Pancreas (tissue), 10 donors: ENCODE measurements at places on chromosomes 2 and 18. TPM values are rescaled to one million over a fixed set of nuclear protein-coding genes. Genes with fewer than 3 reads are reported as not detected.
A peak's percentile ranks its signal among the peaks of the same experiment; 100 is the strongest.

GRCh38 chr2:233407771-233408181, 53.5 kb downstream of the DGKD start:
- DNase-seq, result no peak
- no peaks in the 10 kb centered on the region for H3K36me3 ChIP-seq
- no peak overlapping the region for H3K27ac ChIP-seq
- no peaks in the 10 kb centered on the region for H3K27me3 ChIP-seq
- H3K4me3 ChIP-seq, result no peak overlapping the region

PAIP2B gene
- total RNA-seq, result 49.2 TPM

DNA sequence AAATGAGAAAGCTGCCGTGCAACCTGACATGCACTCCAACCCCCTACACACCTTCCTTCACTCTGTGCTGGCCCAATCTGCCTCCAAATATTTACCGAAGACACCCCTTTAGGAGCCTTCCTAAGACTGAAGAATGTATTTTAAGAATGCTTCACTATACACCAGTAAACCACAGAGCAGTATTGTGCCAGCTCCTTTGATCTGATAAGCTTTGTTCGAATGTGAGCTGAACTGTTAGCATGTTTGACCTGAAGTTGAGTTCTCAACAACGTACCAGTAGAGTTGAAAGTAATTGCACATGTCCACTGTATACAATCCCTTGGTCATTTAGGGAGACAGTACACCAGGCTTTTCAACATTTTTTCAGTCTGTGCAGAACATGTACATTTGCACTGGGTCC, 259.2 kb downstream of the TGIF1 start:
- H3K36me3 ChIP-seq, result no peaks in the 10 kb centered on the region
- H3K4me3 ChIP-seq, result no peak overlapping the region
- H3K4me1 ChIP-seq, result peaks cover 7% of the 10 kb centered on the region

CNRIP1 gene
- 1.0 TPM for total RNA-seq

MC4R gene
- total RNA-seq, result not detected

DNA sequence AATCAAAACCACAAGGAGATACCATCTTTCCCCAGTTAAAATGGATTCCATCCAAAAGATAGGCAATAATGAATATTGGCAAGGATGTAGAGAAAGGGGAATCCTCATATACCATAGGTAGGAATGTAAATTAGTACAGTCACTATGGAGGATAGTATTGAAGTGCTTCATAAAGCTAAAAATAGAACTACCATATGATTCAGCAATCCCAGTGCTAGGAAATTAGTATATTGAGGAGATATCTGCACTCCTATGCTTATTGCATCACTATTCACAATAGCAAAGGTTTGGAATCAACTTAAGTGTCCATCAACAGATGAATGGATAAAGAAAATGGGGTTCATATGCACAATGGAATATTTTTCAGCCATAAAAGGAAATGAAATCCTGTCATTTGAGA, 251.2 kb downstream of the ZNF804A start:
- no peaks in the 10 kb centered on the region for H3K36me3 ChIP-seq
- no peak overlapping the region for H3K4me3 ChIP-seq
- DNase-seq, result no peak
- no peaks in the 10 kb centered on the region for H3K4me1 ChIP-seq

DNA sequence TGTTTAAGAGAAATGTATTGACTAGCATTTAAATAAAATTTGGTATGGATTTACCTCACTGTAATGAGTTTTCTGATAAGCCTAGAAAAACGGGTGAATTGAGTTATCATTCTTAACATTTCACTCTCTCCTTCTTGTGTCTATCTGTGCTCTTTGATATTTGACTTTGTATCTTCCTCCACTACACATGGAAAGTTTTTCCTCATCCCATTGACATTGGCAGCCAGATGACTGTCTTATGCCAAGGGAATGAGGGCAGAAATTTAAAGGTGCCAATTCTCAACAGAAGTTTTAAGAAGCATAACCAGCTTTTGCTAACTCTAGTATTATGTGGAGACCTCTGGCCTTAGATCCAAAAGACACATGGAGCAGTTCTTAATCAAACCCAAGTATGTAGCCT, 376.6 kb downstream of the DSEL start:
- no peak overlapping the region for H3K4me3 ChIP-seq
- DNase-seq, result no peak
- no peak overlapping the region for H3K27ac ChIP-seq
- H3K27me3 ChIP-seq, result no peaks in the 10 kb centered on the region
- H3K36me3 ChIP-seq, result no peaks in the 10 kb centered on the region
- H3K4me1 ChIP-seq, result no peaks in the 10 kb centered on the region

TMEM17 gene
- 2.8 TPM for total RNA-seq

DNA sequence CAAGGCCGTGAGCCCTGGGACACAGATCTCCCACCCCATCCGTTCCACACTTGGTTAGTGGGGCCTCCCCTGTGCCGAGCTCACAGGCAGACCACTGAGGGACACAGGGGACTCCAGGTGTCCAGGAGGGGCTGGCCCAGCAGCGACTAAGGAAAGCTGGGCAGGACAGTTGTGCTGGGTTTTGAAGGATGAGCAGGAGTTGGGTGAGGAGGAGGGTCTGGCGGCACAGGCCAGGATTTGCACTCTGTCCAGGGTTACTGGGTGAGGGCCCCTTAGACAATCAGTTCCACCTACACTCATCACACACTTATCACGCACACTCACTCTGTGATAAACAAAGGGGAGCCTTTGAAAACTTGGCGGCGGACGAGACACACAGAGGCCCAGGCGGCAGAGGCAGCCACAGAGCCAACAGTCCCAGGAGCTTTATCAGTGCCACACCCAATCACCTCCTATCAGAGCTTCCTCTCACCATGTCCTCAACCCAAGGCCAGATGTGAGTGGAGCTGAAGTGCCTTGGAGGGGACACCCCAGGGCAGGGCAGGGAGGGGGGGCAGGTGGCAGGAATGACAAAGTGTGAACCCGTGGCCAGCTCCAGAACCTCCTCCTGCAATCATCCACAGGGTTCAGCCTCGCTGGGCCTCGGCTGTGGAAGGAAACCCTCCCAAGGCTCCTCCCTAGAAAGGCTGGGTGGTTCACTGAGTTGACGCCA, 26.6 kb downstream of the BIN1 start:
- H3K4me3 ChIP-seq, result no peak overlapping the region
- H3K36me3 ChIP-seq, result no peaks in the 10 kb centered on the region
- no peaks in the 10 kb centered on the region for H3K27me3 ChIP-seq
- H3K4me1 ChIP-seq, result no peaks in the 10 kb centered on the region
- DNase-seq, result no peak

ANKRD62 gene
- 2.8 TPM for total RNA-seq

- no peak overlapping the region for H3K27ac ChIP-seq
- no peak for DNase-seq
- no peaks in the 10 kb centered on the region for H3K4me1 ChIP-seq
Measured at GRCh38 chr18:2551425-2551824, 19.9 kb downstream of the METTL4 start.

- H3K4me3 ChIP-seq, result peak overlapping the region; percentile 69
- peaks cover 20% of the 10 kb centered on the region for H3K4me1 ChIP-seq
- no peaks in the 10 kb centered on the region for H3K36me3 ChIP-seq
- no peaks in the 10 kb centered on the region for H3K27me3 ChIP-seq
- no peak overlapping the region for H3K27ac ChIP-seq
Measured at GRCh38 chr2:37232131-37232933, 874 bp downstream of the NDUFAF7 start.

DNA sequence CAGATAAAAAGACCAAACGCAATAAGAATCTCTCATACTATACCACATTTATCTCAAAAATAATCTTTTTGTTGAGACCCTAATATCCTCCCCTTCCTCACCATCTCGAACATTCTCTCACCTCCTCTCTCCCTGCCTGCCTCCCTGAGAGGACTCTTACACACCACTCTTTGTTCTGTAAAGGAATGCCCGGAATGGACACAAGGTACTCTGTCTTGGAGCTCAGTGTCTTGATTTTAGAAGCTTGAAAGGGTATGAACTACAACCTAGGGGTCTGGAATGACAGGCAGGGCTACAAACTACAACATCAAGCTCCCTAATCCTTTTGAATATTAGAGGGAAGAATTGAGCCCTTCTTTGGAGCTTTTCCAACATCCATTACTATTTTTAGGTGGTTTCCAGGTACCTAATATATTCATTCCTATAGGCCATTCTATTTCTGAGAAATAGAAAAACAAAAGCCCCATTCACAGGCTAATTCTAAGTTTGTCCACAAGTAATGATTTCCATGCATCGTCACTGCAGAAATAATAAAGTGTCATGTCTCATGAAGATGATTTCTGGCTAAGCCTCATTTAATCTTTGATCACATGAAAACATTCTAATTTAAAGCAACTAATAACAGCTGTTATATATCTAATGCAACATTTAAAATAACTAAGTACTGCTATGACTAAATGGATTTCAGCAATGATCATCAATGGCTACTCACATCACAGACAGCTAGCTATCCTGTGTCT, 60.6 kb downstream of the LRP2 start:
- no peak for DNase-seq
- H3K4me1 ChIP-seq, result no peaks in the 10 kb centered on the region
- H3K27me3 ChIP-seq, result no peaks in the 10 kb centered on the region

LONRF2 gene
- total RNA-seq, result 7.1 TPM

GRCh38 chr2:227154986-227155774, 8.8 kb downstream of the COL4A4 start:
- no peak for DNase-seq
- no peaks in the 10 kb centered on the region for H3K27me3 ChIP-seq
- no peak overlapping the region for H3K27ac ChIP-seq
- no peak overlapping the region for H3K4me3 ChIP-seq
- no peaks in the 10 kb centered on the region for H3K4me1 ChIP-seq

NMS gene
- total RNA-seq, result not detected

- H3K36me3 ChIP-seq, result no peaks in the 10 kb centered on the region
- H3K4me3 ChIP-seq, result no peak overlapping the region
- H3K27me3 ChIP-seq, result no peaks in the 10 kb centered on the region
- H3K27ac ChIP-seq, result no peak overlapping the region
- DNase-seq, result no peak
- H3K4me1 ChIP-seq, result no peaks in the 10 kb centered on the region
Measured at GRCh38 chr2:73208258-73208657, 5.8 kb upstream of the SMYD5 start.

ABCG5 gene
- not detected for total RNA-seq

NDC80 gene
- 0.23 TPM for total RNA-seq

GRCh38 chr2:166091439-166091838, 36.4 kb downstream of the SCN1A start:
- no peaks in the 10 kb centered on the region for H3K4me1 ChIP-seq
- no peak for DNase-seq
- H3K4me3 ChIP-seq, result no peak overlapping the region
- H3K27me3 ChIP-seq, result no peaks in the 10 kb centered on the region

THAP4 gene
- 24.6 TPM for total RNA-seq

UNC50 gene
- 14.5 TPM for total RNA-seq

- no peak overlapping the region for H3K4me3 ChIP-seq
- H3K36me3 ChIP-seq, result no peaks in the 10 kb centered on the region
- no peak overlapping the region for H3K27ac ChIP-seq
Measured at GRCh38 chr2:38720613-38721241, 30.4 kb downstream of the SRSF7 start.

DNA sequence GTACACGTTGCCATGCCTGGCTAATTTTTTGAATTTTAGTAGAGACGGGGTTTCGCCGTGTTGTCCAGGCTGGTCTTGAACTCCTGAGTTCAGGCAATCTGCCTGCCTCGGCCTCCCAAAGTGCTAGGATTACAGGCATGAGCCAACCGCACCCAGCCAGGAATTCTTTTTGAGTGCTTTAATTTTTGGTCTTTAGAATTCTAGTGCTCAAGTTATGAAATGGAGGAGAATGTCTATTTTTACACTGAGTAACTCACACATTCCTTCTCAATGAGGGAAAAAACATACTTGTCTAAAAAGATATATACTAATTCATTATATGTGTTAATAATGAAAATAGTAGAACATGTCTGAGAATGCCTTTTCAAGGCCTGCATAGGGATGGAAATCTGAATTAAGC, 8.5 kb downstream of the ZNF396 start:
- H3K4me1 ChIP-seq, result no peaks in the 10 kb centered on the region
- no peak for DNase-seq
- no peak overlapping the region for H3K4me3 ChIP-seq
- H3K27ac ChIP-seq, result no peak overlapping the region
- no peaks in the 10 kb centered on the region for H3K36me3 ChIP-seq

SPHKAP gene
- not detected for total RNA-seq

- H3K4me3 ChIP-seq, result no peak overlapping the region
- no peaks in the 10 kb centered on the region for H3K4me1 ChIP-seq
- no peaks in the 10 kb centered on the region for H3K27me3 ChIP-seq
- H3K27ac ChIP-seq, result no peak overlapping the region
- DNase-seq, result no peak
Measured at GRCh38 chr2:114424699-114425098, 17.7 kb upstream of the DPP10 start.

- no peak overlapping the region for H3K27ac ChIP-seq
- no peak overlapping the region for H3K4me3 ChIP-seq
Measured at GRCh38 chr18:59708988-59709387, 11.8 kb upstream of the CCBE1 start.

NPPC gene
- not detected for total RNA-seq

IL1F10 gene
- total RNA-seq, result not detected

- no peaks in the 10 kb centered on the region for H3K27me3 ChIP-seq
- no peak for DNase-seq
- no peaks in the 10 kb centered on the region for H3K36me3 ChIP-seq
- H3K4me3 ChIP-seq, result no peak overlapping the region
- H3K27ac ChIP-seq, result no peak overlapping the region
Measured at GRCh38 chr18:607930-608329, 11.1 kb downstream of the CLUL1 start.

GRCh38 chr18:65477455-65477854, 273.4 kb upstream of the CDH7 start:
- H3K36me3 ChIP-seq, result no peaks in the 10 kb centered on the region
- no peaks in the 10 kb centered on the region for H3K4me1 ChIP-seq
- H3K27me3 ChIP-seq, result no peaks in the 10 kb centered on the region
- H3K4me3 ChIP-seq, result no peak overlapping the region
- H3K27ac ChIP-seq, result no peak overlapping the region

CNOT11 gene
- 18.9 TPM for total RNA-seq
